Neural cell (in vitro differentiated cells): ENCODE measurements at places on chromosomes 7 and 10. TPM values are rescaled to one million over a fixed set of nuclear protein-coding genes. Genes with fewer than 3 reads are reported as not detected.

Gene ADCY1
- polyA plus RNA-seq, result 14.8 and 18.7 TPM in 2 replicates

Gene ZNF503
- 41.4 and 49.9 TPM in 2 replicates for polyA plus RNA-seq

Gene MYH16
- polyA plus RNA-seq, result not detected in 2 replicates

Gene SPDYE8
- 0.63 and 3.3 TPM in 2 replicates for polyA plus RNA-seq

Gene SOSTDC1
- polyA plus RNA-seq, result 0.24 and 0.52 TPM in 2 replicates

Gene CPED1
- not detected in 2 replicates for polyA plus RNA-seq

Gene DHTKD1
- polyA plus RNA-seq, result 24.0 and 24.9 TPM in 2 replicates

Gene HGF
- polyA plus RNA-seq, result not detected in 2 replicates

Gene MYL7
- polyA plus RNA-seq, result 0.76 TPM in 1 of 2 replicates, not detected in the other

Gene COL13A1
- polyA plus RNA-seq, result 4.7 and 4.9 TPM in 2 replicates

Gene HMX2
- not detected in 2 replicates for polyA plus RNA-seq

Gene FKBP6
- polyA plus RNA-seq, result not detected in 2 replicates

Gene UPK3B
- polyA plus RNA-seq, result 0.88 TPM in 1 of 2 replicates, not detected in the other

Gene CRTAC1
- 0.44 and 1.1 TPM in 2 replicates for polyA plus RNA-seq

Gene FANK1
- 3.1 and 3.8 TPM in 2 replicates for polyA plus RNA-seq

Gene ZNF511
- 16.8 and 17.6 TPM in 2 replicates for polyA plus RNA-seq

Gene OR2A5
- not detected in 2 replicates for polyA plus RNA-seq

Gene EN2
- polyA plus RNA-seq, result not detected in 2 replicates

Gene CDK1
- polyA plus RNA-seq, result 4.0 and 4.5 TPM in 2 replicates

Gene GIMAP6
- polyA plus RNA-seq, result not detected in 2 replicates

Gene USP54
- polyA plus RNA-seq, result 12.7 and 18.4 TPM in 2 replicates

Gene WNT16
- polyA plus RNA-seq, result not detected in 2 replicates

Gene LYZL1
- not detected in 2 replicates for polyA plus RNA-seq

Gene TAS2R4
- polyA plus RNA-seq, result 2.3 and 2.4 TPM in 2 replicates

Gene IL6
- not detected in 2 replicates for polyA plus RNA-seq

Gene VSTM4
- polyA plus RNA-seq, result 0.52 and 0.66 TPM in 2 replicates

Gene PLEKHS1
- not detected in 2 replicates for polyA plus RNA-seq

Gene MASTL
- polyA plus RNA-seq, result 7.1 and 7.6 TPM in 2 replicates

Gene TMEM213
- polyA plus RNA-seq, result not detected in 2 replicates

Gene ASB13
- polyA plus RNA-seq, result 4.7 and 5.6 TPM in 2 replicates

Gene MKX
- polyA plus RNA-seq, result not detected in 2 replicates

Gene COL17A1
- not detected in 2 replicates for polyA plus RNA-seq

Gene SORCS1
- 27.0 and 30.2 TPM in 2 replicates for polyA plus RNA-seq

Gene PSMC2
- 192 and 206 TPM in 2 replicates for polyA plus RNA-seq

Gene PTPRZ1
- polyA plus RNA-seq, result 11.8 and 14.0 TPM in 2 replicates

Gene CALD1
- 7.0 and 8.0 TPM in 2 replicates for polyA plus RNA-seq

Gene LIPM
- polyA plus RNA-seq, result not detected in 2 replicates

Gene GATA3
- polyA plus RNA-seq, result not detected in 2 replicates

Gene SERPINE1
- polyA plus RNA-seq, result 0.12 TPM in 1 of 2 replicates, not detected in the other

Gene OR2A42
- not detected in 2 replicates for polyA plus RNA-seq

Gene ZNF365
- 1.9 and 3.1 TPM in 2 replicates for polyA plus RNA-seq

Gene OR9A2
- polyA plus RNA-seq, result not detected in 2 replicates

Gene CCDC146
- polyA plus RNA-seq, result 12.1 and 13.0 TPM in 2 replicates

Gene TUBB8
- polyA plus RNA-seq, result 0.46 and 0.69 TPM in 2 replicates

Gene OR2A12
- not detected in 2 replicates for polyA plus RNA-seq

Gene WDR37
- 31.2 and 32.3 TPM in 2 replicates for polyA plus RNA-seq

Gene MKRN1
- polyA plus RNA-seq, result 227 and 251 TPM in 2 replicates
